Right hindlimb (tissue), 1 donor: ENCODE measurements at places on chromosomes 12 and 14.

DNA sequence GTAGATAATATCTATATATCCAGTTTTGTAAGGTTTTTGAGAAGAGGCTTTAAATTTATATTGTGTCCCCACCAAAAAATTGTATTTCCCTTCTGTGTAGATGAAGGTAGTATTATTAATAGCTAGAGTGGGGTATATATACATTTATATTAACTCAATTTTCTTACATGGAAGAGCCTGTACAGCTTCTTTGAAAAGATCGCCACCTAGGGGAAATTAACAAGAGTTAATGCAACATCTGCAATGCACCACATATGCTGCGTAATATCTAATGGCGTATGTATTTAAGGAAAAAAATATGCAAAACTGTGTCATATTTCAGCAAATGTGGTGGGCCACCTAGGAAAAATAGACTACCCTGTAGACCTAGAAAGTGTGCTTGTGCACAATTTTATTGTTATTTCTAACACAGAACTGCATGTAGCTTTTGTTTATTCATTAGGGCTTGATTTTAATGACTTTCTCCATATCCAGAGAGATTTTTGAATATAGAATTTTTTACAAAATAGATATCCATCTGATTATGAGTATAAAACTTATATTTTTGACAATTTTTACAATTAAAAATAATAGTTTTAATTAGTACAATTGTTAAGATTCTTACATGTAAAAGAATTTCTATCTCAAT is 14.0 kb downstream of the CCER1 start:
- DNase-seq = no peak

DNA sequence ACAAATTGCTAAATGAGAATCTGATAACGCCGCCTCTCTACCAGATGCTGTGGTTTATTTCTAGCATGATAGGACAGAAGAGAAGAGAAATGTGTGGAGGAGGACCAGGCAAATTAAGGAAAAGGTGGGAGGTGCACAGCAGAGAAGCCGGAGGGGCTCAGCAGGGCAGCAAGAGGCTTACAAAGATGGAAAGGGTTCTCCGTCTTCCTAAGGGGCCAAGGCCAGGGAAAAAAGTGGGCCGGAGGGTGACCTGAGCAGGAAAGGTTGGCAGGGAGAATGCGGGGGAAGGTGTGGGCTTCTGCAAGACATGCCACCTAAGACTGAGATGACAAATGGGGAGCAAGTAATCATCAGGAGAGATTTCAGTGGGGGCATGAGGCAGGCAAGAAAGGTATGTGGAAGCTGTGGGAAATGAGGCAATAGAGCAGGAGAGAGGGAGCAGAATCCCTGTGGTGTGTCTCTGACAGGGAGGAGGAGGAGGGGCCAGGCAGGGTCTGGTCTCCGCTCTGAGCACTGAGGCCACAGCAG is 18.7 kb downstream of the MANSC1 start:
- no peak for DNase-seq

GRCh38 chr14:96362071-96362964 is 823 bp downstream of the ATG2B start:
- DNase-seq = peak; percentile 25

GRCh38 chr14:94113490-94113889 is 3.0 kb downstream of the IFI27 start:
- no peak for DNase-seq

DNA sequence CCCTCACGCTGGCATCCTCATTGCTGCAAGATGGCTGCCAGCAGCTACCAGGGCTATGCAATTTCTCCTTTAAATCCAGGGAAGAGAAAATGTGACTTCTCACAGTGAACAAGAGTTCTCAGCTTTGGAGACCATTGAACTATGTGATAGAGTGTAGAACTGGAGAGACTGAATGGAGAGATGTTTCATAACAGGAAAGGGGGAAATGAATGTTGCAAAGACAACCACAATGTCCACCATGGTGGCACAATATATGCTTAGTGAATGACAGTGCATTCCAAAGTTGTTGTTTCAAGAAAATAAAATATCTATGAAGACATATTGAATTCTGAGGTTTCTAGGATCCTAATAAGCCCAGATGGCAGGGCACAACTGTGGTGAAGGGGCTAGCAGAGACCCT is 13.2 kb upstream of the COCH start:
- DNase-seq = no peak

DNA sequence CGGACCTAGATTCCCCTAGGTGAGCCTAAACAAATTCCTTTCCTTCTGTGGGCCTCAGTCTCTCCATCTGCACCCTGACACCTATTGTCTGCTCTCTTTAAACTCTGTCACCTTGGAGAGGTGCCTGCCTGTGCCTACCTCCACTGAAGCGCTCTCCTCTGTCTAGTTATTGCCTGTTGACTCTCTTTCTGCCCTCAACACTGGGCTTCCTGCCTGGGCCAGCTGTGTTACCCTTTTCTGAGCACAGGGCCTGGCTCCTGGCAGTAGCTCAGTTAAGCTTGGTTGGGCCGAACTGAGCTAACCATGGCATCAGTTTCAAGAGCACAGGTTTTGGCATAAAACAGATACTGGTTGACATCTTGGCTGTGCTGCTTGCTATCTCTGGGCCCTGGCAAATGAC is 43.5 kb downstream of the PRMT8 start:
- no peak for DNase-seq

- DNase-seq = no peak
These were observed 31.3 kb upstream of the LALBA start for GRCh38 chr12:48601013-48601756.

DNA sequence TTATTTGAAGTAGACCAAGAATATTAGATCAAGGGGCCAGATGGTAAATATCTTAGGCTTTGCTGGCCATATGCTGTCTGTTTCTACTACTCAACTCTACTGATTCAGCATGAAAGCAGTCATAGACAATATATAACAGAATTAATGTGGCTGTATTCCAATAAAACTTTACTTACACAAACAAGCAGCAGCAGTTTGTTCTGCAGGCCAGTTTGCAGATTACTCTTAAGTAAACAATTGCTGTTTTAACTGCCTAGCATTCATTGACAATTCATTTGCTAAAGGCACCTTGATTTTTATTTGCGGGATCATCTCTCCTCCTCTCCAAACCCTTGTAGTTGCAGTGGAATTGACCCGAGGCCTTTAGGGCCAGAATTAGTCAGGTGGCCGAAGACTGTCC is 94.1 kb upstream of the GARIN6 start:
- no peak for DNase-seq

GRCh38 chr12:76244300-76244699 is 103.9 kb downstream of the BBS10 start:
- no peak for DNase-seq

DNA sequence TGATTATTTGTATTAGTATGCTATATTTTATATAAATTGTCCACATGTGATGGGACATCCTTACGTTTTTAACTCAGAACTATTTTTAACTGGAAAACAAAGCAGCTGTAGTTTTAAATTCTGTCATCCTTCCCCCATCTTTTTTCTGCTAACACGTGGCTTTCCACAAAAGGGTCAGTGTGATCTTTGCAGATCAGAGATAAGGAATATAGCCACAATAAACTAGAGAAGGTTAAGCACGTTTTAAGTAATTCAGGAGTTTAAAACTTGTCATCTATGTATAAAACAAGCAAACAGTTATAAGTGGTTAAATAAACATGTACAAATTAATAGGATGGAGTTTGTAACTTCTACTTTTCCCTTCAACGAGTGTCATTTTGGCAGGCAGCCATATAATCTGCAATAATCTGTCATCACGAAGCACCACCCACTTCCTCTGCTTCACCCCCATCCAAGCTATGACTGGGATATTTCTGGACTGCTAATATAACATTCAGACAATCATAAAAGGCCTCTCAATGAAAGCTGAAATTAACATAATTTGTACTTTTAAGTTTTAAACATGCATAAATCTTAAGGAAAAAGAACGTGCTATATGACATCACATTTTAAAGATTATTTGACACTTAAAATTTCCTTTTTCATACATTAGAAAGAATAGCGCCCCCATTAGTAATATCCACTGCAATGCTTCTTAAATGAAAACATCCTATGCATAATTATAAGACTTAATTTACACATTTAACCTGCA is 15.3 kb downstream of the TAOK3 start:
- no peak for DNase-seq
